Endothelial cell (in vitro differentiated cells): ENCODE measurements at places on chromosomes 4 and X.
A peak's percentile ranks its signal among the peaks of the same experiment; 100 is the strongest.

DNA sequence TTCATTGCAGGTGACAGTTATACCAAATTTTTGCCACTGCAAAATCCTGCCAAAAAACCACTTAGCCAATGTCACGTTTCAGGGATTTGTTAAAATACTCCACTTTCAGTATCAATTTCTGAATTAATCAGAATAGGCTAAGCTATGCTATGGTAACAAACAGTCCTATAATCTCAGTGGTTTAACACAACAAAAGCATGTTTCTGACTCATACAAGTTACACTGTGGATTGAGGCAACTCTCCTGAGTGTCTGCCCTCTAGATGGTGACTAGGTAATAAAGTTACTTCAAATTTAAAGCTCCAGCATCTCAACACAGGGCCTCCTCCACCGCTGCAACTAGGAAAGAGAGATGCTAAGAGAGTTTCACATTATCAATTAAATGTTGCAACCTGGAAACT is 23.0 kb upstream of the RADX start:
- no peak for DNase-seq

DNA sequence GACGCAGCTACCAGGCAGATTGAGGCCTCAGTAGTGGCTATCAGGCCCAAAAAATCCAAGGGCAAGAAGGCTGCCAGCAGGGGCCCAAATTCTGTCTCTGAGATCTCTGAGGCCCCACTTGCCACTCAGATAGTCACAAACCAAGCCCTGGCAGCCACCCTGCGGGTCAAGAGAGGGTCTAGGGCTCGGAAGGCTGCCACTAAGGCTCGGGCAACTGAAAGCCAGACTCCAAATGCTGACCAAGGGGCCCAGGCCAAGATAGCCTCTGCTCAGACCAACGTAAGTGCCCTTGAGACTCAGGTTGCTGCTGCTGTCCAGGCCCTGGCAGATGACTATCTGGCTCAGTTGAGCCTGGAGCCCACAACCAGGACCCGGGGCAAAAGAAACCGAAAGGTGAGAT is 2.8 kb downstream of the TRO start:
- no peak for DNase-seq

DNA sequence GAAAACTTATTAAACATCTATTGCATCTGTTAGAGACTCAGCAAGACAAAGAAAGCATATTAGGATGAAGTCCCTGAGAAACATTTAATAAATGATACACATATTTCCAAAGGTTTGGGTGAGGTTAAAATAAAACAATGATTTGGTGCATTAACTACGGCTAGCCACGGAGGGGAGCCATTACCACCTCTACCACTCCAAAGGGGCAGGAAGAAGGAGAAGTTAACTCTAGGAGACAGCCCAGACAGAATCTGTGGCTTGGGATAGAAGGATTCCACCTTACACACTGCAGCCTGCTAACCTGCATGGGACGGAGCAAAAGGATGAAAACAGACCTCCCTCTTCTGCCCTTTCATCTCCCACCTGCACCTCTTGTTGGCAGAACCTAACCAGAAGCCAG is 189.1 kb upstream of the C1QTNF7 start:
- peak; percentile 64 for DNase-seq

GRCh38 chr4:25433966-25434827 is 57.1 kb downstream of the ANAPC4 start:
- DNase-seq: no peak

DNA sequence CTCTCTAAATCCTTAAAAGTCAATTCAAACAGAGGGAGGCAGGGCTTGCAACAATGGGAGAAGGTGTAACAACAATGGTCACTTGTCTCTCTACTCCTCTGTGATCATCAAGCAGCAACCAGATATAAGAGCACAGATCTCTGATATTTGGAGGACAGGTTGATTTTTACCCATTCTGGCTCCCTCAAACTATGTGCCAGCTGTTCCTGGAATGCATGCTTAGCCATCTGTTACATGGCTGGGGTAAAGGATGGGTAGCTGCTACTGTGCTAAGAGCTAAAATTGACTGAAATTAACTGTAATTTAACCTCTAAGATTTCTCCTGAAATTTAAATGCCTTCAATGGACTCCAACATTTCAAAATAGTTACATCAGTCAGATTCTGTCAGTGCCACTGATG is 1459.9 kb downstream of the PCDH7 start:
- no peak for DNase-seq

- no peak for DNase-seq
These were observed 413.4 kb downstream of the UBE2NL start for GRCh38 chrX:144297221-144297620.

DNA sequence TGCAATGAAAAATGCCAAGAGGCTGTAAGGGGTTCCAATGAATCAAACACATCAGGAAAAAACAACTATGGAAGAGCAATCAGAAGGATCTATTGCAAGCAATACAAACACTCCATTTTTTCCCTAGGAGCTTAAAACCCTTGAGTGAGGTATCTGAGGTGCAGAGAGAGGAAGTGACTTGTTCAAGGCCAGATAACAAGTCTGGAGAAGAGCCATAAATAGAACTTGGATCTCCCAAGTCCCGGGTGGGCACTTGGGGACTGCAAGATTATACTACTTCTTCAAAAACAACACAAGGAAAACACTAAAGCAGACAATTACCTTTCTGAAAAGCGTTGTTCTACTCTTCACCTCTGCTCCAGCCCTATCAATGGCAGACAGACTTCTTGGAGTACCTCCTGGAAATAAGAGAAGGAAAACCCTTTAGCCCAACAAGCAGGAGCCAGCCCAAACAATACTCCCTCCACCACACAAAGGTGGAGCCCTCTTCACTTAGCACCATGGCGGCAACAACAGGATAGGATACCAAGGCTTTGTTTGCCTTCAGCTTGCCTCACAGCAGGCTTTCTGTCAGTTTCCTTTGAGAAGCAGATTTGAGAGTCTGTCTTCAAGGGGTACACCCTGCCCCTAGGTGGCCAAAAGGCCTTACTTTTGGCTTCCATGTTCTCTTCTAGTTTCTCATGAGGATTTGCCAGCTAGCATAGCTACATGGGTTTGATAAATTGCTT is 26.0 kb downstream of the AIFM1 start:
- no peak for DNase-seq
